GM23248 (cell line): ENCODE measurements at places on chromosomes 16 and 17.
A peak's percentile ranks its signal among the peaks of the same experiment; 100 is the strongest.

DNA sequence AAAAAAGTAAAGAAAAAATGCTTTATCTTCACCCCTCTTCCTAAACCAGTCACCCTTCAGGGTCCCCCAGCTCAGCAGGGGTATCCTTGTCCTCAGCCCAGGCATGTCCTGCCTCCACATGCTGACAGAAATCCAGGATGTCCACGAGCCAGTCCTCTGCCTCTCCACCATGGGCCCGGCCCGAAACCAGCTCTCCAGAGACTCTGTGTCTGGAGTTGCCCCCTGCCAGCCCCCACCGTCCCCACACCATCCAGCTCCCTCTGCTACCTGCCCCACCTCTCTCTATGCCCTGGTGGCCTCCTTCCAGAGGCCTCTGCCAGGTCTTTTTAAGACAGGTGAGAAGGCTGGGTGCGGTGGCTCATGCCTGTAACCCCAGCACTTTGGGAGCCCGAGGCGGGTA lies 66.4 kb upstream of the PLCG2 start:
- no peak for DNase-seq

GRCh38 chr16:84585467-84585866 lies 32.4 kb downstream of the COTL1 start:
- no peak for DNase-seq

DNA sequence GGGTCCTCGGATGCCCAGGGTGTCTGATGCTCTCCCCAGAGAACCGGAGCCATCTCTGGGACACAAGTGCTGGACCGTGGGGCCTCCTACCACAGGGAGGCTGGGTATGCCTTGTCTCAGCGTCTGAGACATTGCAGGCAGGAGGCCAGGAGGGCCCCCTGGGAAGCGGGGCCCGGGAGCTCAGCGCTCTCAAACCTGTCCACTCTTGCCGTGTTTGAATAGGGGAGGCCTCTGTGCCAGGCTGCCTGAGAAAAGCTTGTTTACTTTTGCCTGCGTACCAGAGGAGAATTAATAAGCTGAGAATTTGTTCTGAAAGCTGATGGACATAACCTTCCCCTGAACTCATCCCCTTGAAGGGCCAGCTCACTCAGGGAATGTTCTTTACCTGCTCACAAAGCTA lies 163.8 kb downstream of the NTN1 start:
- DNase-seq = no peak

DNA sequence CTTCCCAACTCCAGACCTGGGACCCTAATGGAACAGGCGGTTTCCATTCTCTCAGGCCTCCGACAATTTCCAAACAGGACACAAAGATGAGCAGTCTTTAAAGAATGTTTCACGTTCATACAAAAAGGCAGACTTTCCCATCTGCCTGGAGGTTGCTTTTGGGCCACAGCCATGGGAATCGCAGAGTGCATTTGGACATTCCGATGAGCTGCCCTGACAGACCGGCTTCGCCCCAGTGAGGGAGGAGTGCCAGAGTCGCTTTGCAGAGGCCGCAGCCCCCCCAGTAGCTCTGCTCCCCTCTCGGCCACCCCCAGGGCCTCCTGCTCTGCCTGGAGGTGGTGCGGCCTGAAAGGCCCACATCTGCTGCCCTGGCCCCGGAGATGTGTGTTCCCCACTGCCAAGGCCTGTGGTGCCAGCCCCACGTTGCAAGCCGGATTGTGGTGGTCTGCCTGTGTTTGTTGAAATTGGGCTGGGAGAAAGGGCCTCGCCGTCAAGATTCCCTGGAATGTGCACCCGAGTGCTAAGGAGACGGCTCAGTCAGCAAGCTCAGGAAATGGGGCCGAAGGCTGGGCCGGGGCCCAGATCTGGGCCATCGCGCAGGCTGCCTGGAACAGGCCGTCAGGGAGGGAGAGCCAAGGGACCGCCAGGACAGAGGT lies 89.8 kb downstream of the C16orf95 start:
- peak; percentile 24 for DNase-seq

GRCh38 chr17:80367503-80367902 lies 47.5 kb upstream of the ENDOV start:
- no peak for DNase-seq

GRCh38 chr17:74552037-74552436 lies 6.1 kb upstream of the CD300C start:
- peak; percentile 58 for DNase-seq

- DNase-seq = no peak
Measured at GRCh38 chr16:85463672-85464382, 149.3 kb upstream of the GSE1 start.

GRCh38 chr17:80666867-80667266 lies 122.2 kb downstream of the RPTOR start:
- DNase-seq = no peak

GRCh38 chr17:67554634-67555033 lies 163.1 kb upstream of the NOL11 start:
- no peak for DNase-seq

GRCh38 chr17:70906808-70907207 lies 737.5 kb downstream of the KCNJ2 start:
- peak; percentile 64 for DNase-seq
